ENCODE measurements at places on chromosomes 5 and 9.
A peak's percentile ranks its signal among the peaks of the same experiment; 100 is the strongest.

DNA sequence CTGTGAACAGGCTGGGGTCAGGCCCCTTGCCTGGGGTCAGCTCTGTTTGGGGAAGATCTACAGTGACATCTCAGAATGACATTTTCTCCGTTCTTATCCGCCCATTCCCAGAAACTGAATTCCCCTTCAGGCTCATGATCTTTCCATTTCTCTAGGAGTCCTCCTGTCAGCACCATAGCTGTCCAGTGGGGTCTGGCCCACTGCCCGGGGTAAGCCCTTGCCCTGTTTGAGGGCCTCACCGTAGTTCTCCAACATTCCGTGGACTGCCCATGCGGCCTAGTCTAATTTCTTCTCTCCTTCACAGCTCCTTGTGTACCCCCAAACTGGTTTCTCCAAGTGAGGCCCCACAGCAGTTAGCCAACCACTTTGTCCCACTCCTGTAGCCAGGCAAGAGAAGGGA, 68.4 kb downstream of the ENTREP1 start:
- DNase-seq: no peak

- DNase-seq: no peak
Observed at GRCh38 chr5:95280401-95281095, 4.3 kb downstream of the MCTP1 start.

DNA sequence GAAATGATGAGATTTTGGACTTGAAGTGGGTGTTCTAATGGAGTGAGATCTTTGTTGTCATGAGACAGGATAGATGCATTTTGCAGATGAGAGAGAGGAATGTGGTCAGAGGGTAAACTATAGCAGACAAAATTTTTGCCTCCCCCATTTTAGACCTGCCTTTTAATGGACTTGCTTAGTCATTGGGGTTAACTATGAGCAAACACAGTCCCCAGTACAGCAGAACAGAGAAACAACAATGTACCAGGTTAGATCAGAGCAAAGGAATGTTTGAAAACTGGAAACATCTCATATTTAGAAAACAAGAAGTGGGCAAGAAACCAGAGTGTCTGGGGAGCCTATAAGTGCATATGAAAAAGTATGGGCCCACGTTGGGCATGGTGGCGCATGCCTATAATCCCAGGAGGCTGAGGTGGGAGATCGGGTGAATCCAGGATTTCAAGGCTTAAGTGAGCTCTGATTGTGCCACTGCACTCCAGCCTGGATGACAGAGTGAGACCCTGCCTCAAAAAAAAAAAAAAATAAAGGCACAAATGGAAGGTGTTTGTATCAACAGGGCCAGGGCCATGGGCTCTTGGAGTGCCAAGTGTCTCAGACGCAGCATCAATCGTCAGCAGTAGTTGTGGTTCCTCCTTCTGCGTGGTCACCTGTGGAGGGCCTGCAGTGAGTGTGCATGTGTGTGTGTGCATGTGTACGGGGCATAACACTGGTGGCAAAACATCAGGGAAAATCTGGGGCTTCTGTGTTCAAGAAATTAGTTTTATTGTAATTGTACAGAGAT, 214.4 kb upstream of the S1PR3 start:
- peak; percentile 73 for DNase-seq

- no peak for DNase-seq
Observed at GRCh38 chr5:1772634-1773033, 27.0 kb downstream of the MRPL36 start.

DNA sequence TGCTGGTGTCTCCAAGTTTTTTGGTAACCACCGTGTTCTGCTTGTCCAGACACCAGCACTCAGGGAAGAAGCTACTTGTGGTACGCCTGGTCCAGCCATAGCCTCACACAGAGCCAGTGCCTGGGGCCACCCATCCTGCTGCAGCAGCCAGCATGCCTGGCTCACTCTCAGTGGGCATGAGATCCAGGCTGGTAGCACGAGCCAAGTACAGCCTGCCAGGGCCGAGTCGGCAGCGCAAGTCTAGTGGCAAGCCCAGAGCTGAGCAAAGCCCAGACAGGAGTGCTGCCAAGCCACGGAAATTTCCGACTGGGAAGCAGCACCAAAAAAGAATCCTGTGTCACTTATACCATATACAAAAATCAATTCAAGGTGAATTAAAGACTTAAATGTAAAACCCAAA, 36.3 kb upstream of the FBXL17 start:
- DNase-seq: no peak

DNA sequence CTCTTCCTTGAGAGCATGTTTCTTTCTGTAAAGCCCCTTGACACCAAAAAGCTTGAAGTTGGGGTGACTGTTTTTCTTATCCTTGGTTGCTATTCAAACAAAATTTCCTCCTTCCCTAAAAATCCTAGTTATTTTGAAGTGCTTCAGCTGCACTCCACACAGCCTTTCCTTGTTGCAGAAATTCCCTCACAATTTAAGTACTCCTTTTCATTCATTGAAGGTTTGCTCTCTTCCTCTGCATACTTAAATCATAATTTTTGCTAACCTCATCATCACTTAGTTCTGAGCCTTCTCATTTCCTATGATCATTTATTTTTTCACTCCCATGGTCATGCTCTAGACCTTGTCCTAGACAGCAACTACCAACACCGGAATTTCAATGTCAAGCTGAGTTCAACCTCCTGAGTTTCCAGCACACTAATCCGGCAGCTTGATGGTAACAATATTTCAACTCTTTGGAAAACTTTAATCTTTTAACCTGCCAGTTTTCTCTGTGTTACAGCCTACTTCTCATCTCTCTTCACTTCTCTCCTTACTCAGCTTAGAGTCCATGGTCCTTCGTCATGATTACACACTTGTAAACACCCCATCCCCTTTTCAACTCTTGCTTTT, 78.7 kb upstream of the ACTBL2 start:
- no peak for DNase-seq

All from BJ (cell line).